Stimulated activated memory B cell treated with anti-CD40 and anti-IgM and Interleukin-4, amounts not matched to agents 10 μg/mL and 1 μg/mL and 100 μg/mL, for 72 hours (primary cell): ENCODE measurements at places on chromosomes 16 and 17.

DNA sequence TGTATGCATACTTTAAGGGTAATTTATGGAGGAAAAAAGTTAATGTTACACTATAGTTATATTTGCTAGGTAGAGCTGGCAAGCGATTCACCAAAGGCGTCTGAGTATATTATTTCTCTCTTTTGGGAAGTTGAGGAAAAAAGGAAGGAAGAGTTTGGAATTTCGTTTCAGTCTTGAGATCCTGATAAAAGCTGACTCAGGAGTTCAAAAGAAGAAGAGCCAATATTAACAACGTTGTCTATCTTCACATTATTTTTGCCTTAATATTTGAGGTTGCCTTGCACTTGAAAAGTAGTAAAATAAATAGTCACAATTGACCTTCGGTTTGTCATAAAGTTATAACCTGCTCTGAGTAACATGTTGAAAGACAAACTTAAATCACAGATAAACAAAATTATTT is 888.6 kb downstream of the KCNJ2 start:
- no peak for ATAC-seq
- no peaks in the 10 kb centered on the region for H3K27me3 ChIP-seq
- H3K4me1 ChIP-seq, result no peaks in the 10 kb centered on the region
- no peak overlapping the region for H3K4me3 ChIP-seq
- H3K36me3 ChIP-seq, result no peaks in the 10 kb centered on the region

DNA sequence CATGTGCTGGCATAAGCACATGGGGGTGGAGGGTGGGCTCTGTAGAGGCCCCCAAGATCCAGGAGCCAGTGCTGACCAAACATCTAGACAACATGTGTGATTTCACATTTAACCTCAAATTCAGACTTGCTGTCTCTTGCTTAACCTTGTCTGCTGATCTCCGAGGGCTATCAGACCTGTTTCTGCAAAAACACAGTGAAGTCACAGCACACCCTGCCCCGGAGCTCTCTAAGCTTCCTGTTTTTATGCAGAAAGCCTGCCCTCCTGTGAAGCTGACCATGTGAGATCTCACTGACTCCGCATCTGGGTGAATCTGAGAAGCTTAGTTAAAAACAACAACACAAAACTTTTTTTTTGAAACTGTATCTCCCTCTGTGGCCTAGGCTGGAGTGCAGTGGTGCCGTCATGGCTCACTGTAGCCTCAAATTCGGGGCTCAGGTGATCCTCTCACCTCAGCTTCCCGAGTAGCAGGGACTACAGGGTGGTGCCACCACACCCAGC is 6.6 kb upstream of the DPEP2 start:
- H3K27me3 ChIP-seq, result no peaks in the 10 kb centered on the region
- peak; percentile 96 for ATAC-seq
- peak overlapping the region; percentile 92 for H3K27ac ChIP-seq

DNA sequence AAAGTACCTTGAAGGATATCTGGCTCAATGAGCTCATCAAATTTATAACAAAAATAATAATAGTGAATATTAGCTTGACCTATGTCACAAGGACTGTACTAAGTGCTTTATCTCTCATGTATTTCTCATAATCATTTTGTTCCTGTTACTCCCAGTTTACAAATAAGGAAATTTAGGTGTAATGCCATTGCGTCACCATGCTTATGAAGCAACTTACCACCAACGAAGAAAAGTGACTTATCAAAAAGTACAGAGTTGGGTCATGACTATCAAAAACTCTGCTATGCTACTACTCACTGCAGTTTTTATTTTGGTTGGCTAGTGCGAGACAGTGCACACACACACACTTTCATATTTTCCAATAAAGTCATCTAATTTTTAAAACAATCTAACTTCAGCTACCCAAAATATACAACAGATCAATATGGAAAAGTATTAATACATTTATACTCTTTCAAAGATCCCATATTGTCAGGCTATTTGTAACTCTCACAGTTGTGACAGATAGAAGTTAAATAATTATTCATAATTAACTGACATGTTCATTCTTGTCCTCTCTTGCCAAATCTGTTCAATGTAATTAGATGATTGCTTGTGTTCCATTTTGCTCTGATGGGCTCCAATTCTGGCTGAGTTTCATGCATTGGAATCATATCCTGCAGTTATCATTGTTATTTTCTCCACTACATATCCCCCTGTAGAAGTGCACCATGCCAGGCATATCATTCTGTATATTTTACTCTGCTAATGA is 119.4 kb downstream of the KCNJ2 start:
- H3K4me3 ChIP-seq, result no peak overlapping the region
- no peak overlapping the region for H3K27ac ChIP-seq
- H3K36me3 ChIP-seq, result no peaks in the 10 kb centered on the region
- ATAC-seq, result no peak

- no peak for ATAC-seq
- H3K27ac ChIP-seq, result no peak overlapping the region
- no peaks in the 10 kb centered on the region for H3K36me3 ChIP-seq
- H3K4me1 ChIP-seq, result no peaks in the 10 kb centered on the region
These were observed 177.0 kb upstream of the C16orf82 start for GRCh38 chr16:26889740-26890139.

DNA sequence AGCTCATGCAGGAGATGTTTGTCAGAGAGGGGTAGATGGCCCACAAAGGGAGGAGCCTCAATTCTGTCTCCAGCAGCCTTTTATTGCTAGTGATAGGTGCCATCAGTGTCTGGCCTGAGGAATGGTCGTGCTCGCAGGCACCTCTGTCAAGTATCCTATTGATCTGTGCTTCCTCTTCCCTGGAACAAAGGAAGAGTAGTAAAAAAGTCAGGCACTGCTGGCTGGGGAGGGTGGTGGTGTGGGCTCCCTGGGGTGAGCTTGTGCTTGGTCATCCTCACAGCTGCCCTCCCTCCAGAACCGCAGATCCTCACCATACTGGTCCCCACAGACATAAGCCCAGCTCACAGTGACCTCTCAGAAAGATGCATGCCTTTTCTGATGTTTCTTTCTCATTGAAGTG is 15.0 kb upstream of the SALL1 start:
- no peak overlapping the region for H3K27ac ChIP-seq
- no peaks in the 10 kb centered on the region for H3K27me3 ChIP-seq
- no peak for ATAC-seq
- H3K36me3 ChIP-seq, result no peaks in the 10 kb centered on the region
- H3K4me3 ChIP-seq, result no peak overlapping the region
- no peaks in the 10 kb centered on the region for H3K4me1 ChIP-seq

- no peak overlapping the region for H3K4me3 ChIP-seq
- H3K4me1 ChIP-seq, result peaks cover 50% of the 10 kb centered on the region
- H3K36me3 ChIP-seq, result no peaks in the 10 kb centered on the region
- ATAC-seq, result no peak
- H3K27me3 ChIP-seq, result no peaks in the 10 kb centered on the region
- peak overlapping the region; percentile 55 for H3K27ac ChIP-seq
These were observed 32.2 kb downstream of the ITGAE start for GRCh38 chr17:3768769-3769168.

GRCh38 chr16:70294385-70295025 is 4.5 kb upstream of the DDX19B start:
- no peaks in the 10 kb centered on the region for H3K27me3 ChIP-seq
- no peak overlapping the region for H3K4me3 ChIP-seq
- ATAC-seq, result no peak
- H3K4me1 ChIP-seq, result peaks cover 9% of the 10 kb centered on the region

- no peak for ATAC-seq
- no peaks in the 10 kb centered on the region for H3K4me1 ChIP-seq
- no peaks in the 10 kb centered on the region for H3K27me3 ChIP-seq
- no peaks in the 10 kb centered on the region for H3K36me3 ChIP-seq
- H3K27ac ChIP-seq, result no peak overlapping the region
These were observed 27.7 kb downstream of the ABCA8 start for GRCh38 chr17:68927516-68927915.

GRCh38 chr17:70072546-70073309 is 2.3 kb upstream of the KCNJ16 start:
- no peaks in the 10 kb centered on the region for H3K4me1 ChIP-seq
- no peaks in the 10 kb centered on the region for H3K36me3 ChIP-seq
- H3K27me3 ChIP-seq, result no peaks in the 10 kb centered on the region
- ATAC-seq, result no peak
- no peak overlapping the region for H3K4me3 ChIP-seq
- no peak overlapping the region for H3K27ac ChIP-seq

DNA sequence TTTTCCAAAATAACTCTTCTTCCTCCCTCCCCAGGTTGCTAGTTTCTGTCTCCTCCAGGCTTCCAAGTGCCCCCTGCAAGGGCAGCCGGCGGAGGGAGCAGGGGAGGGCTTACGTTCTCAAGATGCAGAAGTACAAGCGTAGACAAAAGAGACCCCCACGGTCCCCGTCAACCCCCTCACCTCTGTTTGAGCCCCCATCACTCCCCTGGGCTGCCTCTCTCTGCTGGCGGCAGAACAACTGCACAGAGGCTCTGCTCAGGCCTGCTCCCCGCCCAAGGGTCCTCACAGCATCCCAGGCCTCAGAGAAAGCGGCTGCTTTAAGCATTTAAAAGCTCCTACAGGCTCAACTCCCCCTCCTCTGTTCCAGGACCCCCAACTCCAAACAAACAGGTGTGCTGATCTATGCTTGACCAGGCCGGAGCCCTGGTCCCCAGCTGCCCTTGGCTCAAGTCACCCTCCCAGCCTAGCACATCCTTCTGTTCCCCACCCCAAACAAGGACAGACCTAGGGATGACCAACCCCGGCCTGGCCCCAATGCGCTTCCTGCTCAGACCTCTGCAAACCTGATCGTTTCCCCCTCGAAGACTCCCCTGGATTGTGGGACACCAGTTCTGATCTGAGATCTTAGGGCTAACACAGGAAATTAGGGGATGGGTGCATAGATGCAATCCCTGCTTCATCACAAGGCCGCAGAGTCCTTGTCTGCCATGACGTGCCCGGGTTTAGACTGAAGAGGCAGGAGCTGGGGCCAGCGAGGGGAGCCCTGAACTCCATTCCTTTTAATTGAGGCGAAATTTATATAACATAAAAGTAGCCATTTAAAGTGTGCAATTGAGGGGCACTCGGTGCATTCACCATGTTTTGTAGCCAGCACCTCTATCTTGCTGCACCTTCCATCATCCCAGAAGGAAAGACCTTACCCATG is 17.2 kb upstream of the RBFOX3 start:
- H3K4me1 ChIP-seq, result no peaks in the 10 kb centered on the region
- ATAC-seq, result no peak
- no peaks in the 10 kb centered on the region for H3K36me3 ChIP-seq
- no peak overlapping the region for H3K4me3 ChIP-seq
- peaks cover 75% of the 10 kb centered on the region for H3K27me3 ChIP-seq
